Stimulated activated CD8-positive, alpha-beta memory T cell treated with anti-CD3 and anti-CD28 coated beads, Interleukin-7, amount 100 ng/mL, for 4 hours (primary cell): ENCODE measurements at places on chromosomes 2 and 18.

DNA sequence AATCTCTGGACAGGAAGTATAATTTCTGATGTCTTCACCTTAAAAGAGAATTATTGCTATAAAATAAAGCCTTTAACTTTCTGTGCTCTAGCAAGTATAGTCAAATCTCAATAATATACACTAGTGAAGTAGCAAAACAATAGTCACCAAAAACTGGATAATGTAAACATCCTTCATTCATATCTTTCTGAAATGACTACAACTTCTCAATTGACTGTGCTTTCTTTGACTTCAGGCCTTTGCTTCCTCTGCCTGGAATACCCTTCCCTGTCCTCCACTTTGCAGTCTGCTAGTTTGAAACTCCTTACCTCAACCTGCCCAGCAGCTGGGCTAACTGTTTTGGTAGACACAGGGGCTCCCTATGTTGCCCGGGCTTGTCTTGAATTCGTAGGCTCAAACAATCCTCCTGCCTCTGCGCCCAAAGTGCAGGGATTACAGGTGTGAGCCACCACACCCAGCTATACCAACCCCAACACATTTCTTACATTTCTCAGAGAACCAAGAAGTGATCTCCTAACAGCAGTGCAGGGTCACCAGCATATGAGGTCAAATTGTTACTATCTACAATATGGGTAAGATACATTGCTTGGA is 6.6 kb upstream of the PCBP1 start:
- no peak for DNase-seq

GRCh38 chr2:1752751-1753150 is 8.4 kb upstream of the PXDN start:
- no peak for DNase-seq

DNA sequence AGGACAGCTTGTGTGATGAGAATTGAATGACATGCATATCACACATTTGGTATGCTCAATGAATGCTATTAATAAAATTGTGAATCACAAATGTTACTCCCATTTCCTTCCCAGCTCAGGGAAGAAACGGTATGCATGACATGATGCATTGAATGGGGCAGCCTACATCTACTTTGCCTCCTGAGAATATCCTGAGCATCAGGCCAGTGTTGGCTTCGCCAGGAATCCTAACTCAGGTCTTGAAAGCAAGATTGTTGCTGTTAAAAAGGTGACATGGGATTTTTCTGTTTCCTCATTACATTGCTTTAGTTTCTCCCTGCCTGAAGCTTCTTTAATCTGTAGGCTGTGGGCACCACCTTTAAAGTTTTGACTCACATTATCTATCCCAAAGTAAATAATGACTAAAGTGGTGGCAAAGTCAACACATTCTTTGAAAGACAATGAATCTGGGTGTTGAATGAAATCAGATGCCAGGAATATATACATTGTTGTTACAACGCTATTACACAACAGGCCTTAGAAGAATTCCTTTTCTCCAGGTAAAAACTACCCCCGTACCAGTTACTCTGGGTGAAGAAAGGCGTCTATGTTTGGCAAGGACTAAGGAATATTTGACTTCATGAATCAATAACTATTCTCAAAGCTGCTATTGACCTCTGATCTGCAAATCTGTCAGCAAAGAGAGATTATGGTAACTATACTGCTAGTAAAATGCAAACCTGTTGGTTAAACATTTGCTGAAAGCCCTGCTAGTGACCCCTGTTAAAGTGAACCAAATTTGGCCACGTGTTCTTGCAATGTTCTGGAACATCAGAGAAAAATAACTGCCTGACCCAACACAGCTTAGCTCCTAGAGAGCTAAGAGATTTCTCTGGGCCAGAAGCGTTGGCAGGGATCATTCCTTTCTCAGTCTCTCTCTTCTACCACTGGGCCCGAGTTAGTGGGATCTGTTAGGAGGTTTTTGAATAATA is 30.5 kb upstream of the NEDD4L start:
- DNase-seq, result no peak

GRCh38 chr2:3876685-3877084 is 173.3 kb downstream of the DCDC2C start:
- no peak for DNase-seq

DNA sequence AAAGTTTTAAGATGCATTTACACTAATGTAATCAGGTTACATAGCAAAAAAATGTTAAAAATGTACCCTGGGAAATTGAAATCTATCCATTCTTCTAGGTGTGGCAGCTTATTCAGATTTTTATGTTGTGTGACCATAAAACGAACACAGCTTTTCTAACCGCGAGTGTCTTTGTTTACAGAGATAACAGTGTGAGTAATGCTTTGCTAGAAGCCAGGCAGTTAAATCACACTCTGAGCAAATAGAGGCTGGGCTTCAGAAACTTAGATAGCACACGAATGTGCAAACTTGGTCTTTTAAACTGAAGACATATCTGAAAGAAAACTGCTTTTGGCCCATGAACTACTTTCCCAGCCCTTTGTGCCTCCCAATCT is 116.1 kb downstream of the SPTBN1 start:
- no peak for DNase-seq

DNA sequence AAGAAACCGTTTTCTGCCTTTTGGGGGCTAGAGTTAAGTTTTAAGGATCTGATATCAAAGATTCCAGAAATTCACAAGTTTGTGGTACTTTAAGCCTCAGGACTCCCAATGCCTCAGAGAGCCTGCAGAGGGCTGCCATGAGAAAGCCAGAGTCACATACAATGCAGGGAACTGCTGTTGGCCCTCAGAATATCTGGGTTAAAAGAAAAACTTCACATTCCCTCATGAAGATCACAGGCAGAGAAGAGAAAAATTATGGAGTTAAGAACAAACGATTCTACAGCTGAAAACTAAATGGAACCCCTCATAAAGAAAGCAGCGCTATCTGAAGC is 39.5 kb downstream of the HDAC4 start:
- DNase-seq, result no peak

- DNase-seq, result no peak
Measured at GRCh38 chr2:70090706-70091334, 3.5 kb downstream of the PCBP1 start.

GRCh38 chr2:181761175-181761574 is 80.9 kb upstream of the NEUROD1 start:
- DNase-seq, result no peak

DNA sequence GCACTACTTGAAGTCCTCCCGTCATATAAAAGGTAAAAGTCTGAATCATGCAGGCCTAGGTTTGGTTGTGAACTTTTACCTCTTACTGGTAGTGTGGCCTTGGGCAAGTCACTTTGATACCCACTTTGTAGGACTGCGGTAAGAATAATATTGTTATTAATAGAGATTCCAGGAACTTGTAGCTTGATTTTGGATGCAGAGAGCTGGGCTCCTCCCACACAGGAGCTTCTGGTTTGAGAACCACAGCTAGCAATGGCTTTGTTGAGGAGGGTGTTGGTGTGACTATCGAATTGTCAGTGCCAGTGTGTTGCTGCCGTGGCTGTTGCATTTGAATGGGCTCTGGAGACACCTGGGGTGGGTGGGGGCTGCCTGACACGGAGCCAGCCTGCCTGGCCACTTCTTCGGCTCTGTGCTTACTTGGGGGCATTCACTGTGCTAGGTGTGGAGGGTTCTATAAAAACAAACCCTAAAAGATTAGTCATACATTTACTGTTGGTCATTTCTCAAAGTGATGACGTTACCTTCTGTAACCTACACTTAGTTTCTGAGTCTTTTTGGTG is 38.5 kb downstream of the ASAP2 start:
- no peak for DNase-seq
